ENCODE measurements at places on chromosomes 5 and 9.

DNA sequence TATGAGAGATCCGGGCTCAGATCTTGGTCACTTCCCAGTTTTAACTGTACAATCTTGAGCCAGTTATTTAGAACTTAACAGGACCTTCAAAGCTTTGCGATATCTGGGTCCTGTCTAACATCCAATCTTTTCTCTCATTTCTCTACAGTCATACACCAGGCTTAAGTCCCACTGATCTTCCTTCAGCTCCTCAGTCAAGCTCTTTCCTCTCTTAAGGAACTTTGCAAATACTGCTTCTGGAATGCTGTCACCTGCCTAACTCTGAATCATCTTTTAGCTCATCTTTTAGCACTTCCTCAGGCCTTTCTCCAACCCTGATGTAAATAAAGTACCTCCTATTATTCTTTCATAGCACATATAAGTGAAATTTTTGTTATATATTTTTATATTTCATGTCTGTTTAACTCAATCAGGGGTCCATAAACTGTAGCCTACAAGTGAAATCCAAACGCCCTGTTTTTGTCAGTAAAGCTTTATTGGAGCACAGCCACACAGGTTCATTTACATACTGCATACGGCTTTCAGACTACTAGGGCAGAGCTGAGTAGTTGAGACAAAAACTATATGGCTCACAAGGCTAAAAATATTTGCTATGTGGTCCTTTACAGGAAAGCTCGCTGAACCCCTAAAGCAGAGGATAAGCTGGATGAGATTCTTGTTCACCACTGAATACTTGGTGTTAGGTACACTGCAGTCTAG is 63.5 kb downstream of the MEF2C start:
- DNase-seq: no peak

DNA sequence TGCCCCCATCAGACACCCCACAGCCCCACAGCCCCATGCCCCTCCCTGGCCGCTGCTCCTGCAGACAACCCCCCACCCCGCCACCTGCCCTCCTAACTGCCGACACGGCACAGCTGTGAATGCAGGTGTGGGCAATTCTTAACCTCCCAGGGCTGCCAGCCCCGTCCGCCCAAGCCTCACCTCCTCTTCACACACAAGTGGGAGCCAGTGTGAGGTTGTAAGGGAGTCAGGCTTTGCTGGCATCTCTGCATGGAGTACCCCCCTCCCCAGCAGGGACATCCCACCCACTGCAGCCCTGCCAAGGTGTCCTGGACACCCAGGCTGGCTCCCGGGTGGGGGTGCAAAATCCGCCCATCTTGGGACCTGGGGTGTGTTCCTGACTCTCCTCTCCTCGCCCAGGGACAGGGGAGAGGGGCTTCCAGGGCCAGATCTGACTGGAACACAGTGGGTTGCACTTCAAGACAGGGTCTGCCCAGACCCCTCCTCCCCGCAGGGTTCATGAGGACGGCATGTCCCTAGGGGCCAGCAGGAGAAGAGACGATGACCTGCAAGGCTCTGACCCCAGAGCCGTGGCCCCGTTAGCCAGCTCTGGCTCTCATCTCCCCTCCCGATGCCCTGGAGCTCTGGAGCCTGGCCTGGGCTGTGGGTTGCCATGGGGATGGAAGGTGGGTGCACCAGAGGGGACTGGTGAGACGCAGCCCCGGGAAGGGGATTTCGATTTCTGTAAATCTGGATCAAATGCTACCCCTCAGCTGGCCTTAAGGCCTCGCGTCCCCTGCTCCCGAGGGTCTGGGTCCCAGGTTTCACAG is 34.4 kb downstream of the SARDH start:
- no peak for DNase-seq

DNA sequence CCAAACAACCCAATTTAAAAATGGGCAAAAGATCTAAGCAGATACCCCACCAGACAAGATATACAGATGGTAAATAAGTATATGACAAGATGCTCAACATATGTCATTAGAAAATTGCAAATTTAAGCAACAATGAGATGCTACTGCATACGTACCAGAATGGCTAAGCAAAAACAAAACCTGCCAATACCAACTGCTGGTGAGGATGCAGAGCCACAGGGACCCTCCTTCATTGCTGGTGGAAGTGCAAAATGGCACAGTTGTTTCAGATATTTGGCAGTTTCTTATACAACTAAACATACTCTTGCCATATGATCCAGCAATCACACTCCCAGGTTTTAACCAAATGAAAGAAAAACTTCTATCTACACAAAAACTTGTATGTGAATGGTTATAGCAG is 178.9 kb downstream of the BARX1 start:
- no peak for DNase-seq

DNA sequence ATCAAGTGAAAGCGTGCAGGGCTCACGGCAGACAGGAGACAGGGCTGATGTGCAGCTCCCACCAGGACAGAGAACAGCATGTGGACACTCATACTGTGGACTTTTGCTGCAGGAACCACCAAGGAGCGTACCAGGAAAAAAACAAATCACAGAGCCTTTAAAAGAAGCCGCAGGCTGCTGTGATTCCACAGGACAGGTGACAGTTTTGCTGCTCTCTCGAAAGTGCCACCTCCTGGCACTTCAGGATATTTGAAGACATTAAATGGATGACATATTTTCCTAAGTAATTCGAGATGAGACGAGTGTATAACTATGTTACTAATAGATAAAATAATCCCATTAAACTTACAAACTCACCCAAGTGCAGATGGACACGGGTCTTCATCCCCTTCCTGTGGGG is 29.3 kb downstream of the ZDHHC11 start:
- no peak for DNase-seq

DNA sequence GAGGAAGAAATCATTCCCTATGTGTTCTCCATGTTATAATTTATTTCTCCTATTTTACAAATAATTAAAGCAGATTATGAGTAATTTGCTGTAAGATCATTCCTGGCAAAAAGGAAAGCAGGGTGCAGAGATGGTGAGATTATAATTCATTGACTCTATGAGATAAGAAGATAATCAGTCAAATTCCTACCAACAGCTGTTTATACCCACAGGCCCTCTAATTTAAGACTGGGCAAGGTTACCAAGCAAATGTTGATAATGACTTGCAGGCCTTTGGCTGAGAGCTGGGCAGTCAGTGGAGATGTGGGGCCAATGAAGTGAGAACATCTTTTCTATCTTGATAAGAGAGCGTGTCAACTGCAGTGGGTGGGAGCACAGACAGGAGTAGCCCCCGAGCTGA is 222.7 kb downstream of the ICE1 start:
- no peak for DNase-seq

- no peak for DNase-seq
Measured at GRCh38 chr9:105259731-105260612, 15.5 kb downstream of the SLC44A1 start.

GRCh38 chr5:161399996-161400562 is 146.4 kb downstream of the GABRB2 start:
- DNase-seq: no peak

DNA sequence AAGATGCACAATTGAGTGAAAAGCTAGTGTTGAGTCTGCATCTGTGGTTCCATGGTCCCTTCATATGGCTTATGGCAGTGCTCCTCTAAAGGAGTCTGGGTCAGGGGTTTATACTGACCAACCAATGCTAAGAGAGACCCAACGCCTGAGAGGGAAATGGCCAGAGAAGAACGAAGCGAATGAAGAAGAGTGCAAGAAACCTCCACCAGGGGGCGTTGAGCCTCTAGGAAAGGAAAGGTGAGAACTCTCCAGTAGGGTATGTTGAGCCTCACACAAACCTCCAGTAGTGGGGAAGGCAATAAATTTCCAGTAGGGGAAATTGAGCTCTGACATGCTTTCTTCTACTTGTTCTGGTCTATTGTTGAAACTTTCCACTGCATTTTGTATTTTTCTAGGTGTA is 470.6 kb downstream of the PRDM9 start:
- no peak for DNase-seq

- no peak for DNase-seq
Measured at GRCh38 chr5:95853490-95853889, 31.0 kb upstream of the GLRX start.

- no peak for DNase-seq
Measured at GRCh38 chr5:56523790-56524575, 290.9 kb upstream of the ANKRD55 start.

DNA sequence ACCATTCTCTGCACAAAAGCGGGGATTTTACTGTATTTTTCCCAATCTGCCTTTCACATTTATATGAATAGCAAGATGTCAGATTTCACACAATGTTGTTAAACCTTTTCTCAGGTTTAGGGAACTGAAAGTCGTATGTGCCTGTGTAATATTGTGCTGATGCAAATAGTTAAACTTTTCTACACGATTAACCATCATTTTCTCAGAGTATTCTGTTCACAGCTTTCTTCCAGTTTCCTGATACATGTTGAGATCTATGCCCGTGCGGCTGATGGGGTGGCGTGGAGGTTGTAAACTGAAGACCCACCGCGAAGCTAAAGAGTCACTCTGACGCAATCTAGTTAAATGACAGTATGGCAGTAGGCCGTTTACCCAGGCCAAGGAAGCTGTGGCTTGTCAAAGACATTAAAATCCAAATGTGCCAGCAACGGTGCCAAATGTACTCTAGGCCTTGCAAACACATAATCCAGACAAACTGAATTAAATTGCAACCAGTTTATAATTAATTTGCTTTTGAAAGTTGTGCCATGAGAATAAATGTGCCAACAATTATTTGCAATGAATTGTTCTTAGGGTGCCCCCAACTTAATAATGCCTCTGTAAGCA is 145.7 kb downstream of the EBF1 start:
- no peak for DNase-seq

DNA sequence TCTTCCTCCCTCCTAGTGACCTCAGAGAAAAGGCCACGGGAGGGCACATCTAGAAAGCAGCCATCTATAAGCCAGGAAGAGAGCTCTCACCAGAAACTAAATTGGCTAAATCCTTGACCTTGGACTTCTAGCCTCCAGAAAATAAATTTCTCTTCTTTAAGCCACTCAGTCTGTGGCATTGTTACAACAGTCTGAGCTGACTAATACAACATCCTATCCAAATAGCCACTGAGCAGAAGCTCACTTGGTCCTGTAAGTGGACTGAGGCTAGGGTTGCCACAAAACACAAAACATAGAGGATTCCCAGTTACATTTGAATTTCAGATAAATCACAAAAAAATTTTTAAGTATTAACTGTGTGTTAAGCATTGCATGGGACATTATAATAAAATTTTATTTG is 383.4 kb downstream of the MLLT3 start:
- no peak for DNase-seq

DNA sequence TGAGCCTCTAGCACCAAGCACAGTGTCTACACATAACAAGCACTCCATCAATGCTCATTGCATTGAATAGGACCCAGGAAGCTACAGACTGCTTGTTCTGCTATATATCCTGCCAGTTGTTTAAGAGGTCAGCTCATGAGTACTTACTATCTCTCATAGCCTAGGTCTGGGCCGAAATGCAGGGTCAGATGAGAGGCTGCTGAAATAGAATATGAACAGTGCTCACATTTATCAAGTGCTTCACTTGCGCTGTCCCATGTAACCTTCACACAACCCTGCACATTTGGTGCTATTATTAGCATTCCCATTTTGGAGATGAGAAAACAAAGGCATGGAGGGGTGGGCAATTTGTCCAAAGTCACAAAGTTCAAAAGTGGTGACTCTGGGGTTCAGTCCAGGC is 153.6 kb downstream of the FGF18 start:
- DNase-seq: no peak

- DNase-seq: no peak
Measured at GRCh38 chr5:134255418-134256150, 29.7 kb upstream of the PPP2CA start.

All from pons (tissue), 1 donor.